Neural progenitor cell (in vitro differentiated cells): ENCODE measurements at places on chromosomes 1 and 21.
A peak's percentile ranks its signal among the peaks of the same experiment; 100 is the strongest.

DNA sequence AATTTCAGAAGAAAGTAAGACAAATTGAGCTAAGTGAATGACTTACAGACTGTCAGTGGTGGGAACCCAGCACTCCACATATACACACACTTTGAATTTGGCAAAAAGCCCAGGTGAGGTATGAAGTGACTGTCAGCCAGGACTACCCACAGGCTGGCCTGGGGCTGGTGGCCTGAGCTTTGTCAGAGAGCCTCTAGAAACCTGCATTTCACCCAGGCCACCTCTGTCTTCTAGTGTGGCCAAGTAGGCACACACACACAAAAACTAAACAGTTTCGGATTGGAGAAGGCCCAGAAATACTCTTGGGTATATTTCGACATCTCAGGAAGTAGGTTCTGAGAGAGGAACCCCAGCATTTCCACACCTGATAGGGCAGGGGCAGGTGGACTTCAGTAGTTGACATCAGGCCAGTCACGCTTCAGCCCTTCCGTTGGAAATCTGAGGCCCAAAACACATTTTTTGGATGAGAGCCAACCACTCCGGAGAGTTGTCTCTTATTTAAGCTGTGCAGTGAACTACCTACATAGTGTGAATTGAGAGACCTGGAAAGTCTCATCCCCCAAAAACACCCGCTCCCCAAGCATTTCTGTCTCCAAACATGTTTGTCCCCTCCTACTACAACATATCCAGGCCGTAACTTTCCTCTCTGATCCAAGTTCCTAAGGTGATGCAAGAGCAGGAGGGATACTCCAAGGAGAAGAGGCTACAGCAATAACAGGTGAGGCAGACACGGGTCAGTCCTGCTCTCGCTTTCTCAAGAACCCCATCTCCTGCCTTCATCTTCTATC is 167.2 kb upstream of the PROX1 start:
- no peak for DNase-seq

DNA sequence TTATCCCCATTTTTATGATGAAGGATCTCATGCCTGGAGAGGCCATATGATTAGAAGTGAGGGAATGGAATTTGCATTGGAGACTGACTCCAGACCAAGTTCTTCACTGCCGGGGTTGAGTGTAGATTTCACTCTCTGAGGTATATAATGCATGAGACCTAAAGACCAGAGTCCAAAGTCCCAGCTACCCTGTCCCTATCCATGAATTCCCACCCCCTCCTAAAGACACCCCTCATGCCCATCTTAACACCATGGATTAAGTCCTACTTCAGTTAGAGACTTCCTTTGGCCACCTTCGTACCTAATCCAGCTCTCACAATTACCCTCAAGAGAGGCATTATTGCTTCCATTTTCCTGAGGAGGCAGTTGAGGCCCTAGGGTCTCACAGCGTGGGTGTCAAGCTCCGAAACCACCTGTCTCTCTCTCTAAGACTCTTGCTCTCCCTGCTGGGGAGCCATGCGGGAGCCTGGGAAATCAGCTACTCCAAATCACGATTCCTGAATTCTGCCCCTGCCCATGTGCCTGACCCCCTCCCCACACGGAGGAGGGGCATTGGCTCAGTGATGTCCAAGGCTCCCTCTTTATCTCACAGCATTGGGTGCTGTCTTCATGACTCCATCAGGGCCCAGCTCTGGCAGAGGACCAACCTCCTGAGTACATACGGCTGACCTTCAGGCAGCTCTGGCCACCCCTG is 11.7 kb upstream of the FOXO6 start:
- no peak for DNase-seq

- no peak for DNase-seq
These were observed 15.9 kb downstream of the GNAI3 start for GRCh38 chr1:109564194-109564878.

GRCh38 chr21:43812139-43812821 is 22.9 kb downstream of the RRP1 start:
- no peak for DNase-seq

GRCh38 chr1:107439567-107439966 is 298.7 kb downstream of the NTNG1 start:
- DNase-seq = no peak

DNA sequence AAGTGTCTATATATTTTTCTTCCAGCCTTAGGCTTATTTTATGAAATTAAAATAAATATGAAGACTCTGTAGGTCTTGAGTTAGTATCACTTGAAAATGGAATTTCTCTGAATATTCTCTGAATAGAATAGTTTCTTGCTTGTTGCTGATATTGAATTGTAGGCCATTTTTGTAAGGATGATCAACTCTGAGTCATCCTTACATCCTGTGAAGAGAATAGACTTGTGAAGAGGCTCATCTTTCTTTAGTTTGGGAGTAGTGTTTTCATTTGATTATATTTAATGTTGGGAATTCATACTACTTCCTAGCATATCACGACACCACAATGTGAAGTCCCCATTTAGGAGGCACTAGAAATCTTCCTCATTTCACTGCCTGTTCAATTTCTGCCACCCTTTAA is 27.5 kb upstream of the CD1D start:
- no peak for DNase-seq

DNA sequence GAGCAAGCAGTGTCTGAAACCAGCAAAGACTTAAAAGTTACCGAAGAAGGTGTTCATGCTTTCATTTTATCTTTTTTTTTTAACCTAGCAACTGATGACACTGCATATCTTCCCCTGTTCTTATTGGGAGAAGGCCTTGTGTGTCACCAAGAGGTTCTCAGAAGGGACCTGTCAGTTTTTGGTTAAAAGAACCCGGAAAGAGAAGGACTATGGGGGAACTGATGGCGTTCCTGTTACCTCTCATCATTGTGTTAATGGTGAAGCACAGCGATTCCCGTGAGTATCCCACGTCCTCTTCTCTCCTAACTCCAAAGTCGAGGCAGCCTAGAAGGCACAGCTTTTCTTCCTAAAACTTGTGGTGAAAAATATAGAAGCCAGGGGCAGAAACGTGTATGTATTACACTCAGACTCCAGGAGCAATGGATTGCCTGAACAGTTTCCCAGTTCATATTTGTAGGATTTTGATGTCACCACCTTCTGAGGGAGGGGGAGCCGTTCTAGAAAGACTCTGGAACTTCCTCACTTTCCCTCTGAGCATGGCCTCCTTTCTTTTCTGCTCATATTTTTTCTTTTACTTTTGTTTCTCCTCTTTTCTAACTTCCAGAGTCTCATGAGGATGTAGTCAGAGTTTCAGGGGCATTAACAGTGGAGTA is at the start of gene MR1:
MR1 (plus strand) TSS at position 185 of the 653 bp plus-strand sequence; CDS start at position 210, 25 bp downstream.
- DNase-seq = peak; percentile 35

GRCh38 chr1:218692808-218693207 is 347.7 kb downstream of the TGFB2 start:
- DNase-seq = peak; percentile 47

DNA sequence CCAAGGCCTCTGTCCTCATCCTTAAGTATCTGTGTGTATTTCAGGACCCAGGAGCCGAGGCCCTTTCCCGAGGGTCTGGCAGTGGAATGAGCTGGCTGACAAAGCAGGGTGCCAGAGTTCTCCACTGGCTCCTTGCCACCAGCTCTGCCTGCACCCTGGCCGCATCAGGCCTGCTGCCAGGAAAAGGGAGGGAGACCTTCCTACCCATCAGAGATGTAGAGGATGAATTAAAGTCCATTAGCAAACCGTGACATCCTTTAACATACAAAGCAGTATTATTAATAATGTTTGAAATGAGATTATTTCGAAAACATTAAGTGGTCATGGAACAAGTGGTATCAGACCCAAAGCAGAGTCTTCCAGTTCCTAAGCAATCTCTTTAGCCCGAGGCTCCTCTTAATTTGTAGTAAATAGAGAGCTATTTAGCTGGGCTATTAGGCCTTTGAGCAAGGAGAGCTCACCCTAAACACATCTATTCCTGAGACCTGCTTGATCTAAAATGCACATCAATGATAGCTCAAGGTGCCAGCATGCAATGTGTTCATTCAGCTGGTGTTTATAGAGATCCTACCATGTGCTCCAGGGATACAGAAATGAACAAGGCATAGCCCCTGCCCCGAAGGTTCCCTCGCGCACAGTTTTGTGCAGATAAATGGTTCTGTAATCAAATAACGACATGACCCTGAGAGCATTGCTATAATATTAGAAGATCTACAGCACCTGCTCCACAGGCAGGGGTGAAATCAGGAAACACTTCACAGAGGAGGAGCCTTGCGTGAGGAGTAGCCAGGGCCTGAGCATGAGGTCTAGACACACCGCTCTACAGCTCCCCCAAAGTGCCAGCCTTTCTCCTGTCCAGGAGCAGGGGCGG is 44.0 kb downstream of the FAM163A start:
- no peak for DNase-seq

DNA sequence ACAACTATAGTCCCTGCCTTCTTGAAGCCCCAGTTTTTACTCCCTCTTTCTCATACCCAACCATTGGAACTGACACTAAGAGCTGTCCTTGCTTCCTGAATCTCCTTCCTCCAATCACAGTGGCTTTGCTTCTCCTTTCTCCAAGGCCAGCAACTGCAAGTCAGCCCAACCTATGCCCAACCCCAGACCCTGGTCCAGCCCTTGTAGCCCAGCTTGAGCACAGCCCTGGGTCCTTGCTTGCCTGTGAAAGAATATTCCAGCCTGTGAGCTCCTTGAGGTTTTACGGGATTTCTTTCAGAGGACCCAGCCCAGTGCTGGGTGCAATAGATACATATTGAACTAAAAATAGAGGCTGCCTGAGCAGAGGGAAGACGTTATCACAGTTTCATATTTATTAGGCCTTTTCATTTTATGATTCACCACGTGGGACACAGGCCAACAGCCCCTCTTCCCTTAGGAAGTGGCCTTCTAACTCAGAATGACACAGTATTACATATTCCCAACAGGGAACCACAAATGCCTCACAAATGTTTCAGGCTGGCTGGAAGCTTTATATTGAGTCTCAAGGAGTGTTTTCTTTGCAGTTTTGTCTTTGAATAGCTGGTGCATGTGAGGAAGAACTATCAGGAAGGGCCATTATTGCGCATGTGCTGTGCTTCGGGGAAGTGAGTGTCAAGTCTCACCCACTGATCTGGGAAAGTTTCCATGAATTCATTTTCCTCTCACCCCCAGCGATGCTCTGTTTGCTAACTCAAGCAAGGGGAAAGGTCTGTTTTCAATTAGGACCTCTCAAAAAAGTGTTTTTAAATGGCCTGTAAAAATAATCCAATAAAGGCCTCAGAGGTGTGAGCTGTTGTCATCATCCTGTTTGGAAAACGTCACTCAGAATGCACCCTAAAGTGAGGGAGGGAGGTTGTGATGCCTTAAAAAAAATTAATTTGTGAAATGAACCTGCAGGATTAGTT is 92.3 kb upstream of the NFIA start:
- DNase-seq = no peak

DNA sequence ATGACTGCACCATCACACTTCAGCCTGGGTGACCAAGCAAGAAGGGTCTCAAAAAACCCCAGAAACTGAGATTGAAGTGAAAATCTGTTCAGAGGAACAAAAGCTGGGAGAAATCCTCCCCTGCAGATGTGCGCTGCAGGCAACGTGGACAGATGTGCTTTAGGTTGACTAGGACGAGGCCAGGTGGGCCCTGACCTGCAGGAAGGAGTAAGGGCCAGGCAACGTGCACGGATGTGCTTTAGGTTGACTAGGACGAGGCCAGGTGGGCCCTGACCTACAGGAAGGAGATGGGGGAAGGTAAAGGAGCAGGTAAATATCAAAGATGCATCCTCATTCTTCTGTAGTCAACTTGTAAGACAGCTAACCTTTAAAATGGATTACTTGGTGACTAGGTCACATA is 2.5 kb upstream of the KRTAP12-1 start:
- DNase-seq = no peak

GRCh38 chr21:32423320-32424190 is 11.0 kb downstream of the EVA1C start:
- no peak for DNase-seq

GRCh38 chr1:181493166-181493565 is 9.8 kb downstream of the CACNA1E start:
- DNase-seq = no peak

DNA sequence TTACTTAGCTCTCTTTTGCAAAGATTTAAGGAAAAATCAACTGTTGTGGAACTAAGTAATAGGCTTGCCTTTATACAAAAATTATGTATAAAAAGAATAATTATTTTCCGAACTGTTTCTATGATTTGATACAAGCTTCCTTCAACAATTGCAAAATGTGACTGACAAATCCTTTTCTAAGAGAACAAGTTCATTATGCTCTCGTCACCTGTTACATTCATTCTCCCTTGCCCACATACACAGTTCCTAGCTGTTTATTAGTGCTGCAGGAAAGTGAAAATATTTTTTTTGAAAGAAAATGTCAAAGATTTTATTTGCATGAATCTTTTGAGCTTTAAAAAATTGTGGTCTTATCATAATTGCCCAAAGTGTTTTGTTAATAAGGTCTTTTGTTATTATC is 466.2 kb downstream of the USP25 start:
- no peak for DNase-seq

- DNase-seq = peak; percentile 35
These were observed 353.7 kb downstream of the DPYD start for GRCh38 chr1:97567000-97567749.

- no peak for DNase-seq
These were observed 198.1 kb upstream of the TMEM51 start for GRCh38 chr1:14955402-14955801.

DNA sequence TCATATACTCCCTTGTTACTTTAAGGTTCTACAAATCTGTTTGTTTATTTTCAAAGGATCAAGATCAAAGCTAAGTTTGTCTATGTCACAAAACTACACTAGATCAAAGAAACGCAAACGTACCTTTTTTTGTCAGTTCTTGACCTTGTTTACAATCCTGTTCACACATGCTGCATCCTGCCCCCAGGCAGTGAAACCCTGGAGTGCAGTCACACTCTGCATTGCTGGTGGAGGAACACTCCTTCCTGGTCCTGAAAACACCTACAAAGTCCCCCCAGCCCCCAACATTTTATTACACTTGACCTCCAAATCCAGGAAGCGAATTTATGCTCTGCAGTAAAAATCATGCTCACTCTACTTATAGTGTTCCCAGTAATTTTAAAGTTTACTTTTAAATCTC is 2.6 kb downstream of the TNFRSF9 start:
- no peak for DNase-seq

GRCh38 chr1:246182149-246182851 is 324.8 kb downstream of the SMYD3 start:
- DNase-seq = no peak
